Stimulated activated CD4-positive, alpha-beta T cell treated with anti-CD3 and anti-CD28 coated beads, Interleukin-15, amount 100 ng/mL, for 24 hours (primary cell): ENCODE measurements at places on chromosomes 11 and 22.

DNA sequence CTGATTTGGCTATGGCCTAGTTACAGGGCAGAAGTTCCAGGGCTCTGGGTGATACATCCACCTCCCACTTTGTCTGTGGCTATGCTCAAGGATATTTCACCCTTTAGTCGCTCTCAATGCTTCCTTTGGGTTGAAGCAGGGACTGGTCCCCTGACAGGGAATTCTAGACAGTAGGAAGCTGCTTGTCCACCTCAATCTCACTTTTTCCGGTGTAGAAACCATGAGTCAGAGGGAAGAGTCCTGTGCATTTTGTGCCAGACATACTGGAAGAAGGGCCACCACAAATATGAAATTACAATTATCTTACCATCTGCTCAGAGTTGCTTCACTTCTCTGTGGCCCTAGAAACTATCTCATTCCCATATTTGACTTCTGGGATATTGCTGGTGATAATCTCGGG lies 413.7 kb upstream of the FAT3 start:
- DNase-seq: no peak

DNA sequence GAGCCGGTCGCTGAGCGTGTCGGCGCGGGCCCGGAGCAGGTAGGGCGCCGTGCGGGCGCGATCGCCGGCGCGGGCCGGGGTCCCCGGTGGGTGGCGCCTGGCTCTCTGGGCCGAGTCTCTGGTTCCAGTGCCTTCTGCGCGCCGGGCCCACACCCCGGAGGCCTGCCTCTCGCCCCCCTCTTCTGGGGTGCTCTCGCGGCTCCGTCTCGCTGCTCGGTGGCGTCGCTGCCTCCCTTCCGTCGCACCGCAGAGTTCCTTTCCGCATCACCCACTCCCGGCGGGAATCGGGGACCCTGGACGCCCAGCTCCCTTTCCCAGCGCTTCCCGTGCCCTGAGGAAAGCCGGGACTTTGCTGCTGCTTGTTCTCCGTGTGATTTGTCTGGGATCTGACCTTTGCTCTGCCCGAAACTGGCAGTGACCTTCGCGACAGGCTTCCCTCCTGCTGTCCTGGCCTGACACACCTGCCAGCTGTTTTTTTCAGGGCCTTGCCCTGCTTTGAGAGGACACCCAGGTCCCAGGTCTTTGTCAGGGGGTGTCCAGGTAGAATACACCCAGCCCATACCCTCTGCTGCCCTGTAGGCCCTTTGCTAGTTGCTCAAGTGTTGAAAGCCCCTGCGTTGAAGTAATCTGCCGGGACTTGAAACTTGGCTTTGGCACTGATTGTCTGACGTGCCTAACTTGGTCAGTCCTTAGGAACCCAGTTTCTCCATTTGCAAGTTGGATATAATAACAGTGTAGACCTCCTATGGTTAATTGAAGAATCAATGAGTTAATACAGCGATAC lies 711 bp downstream of the FDX1 start:
- no peak for DNase-seq

GRCh38 chr22:50581031-50581949 lies 1.4 kb downstream of the CHKB start:
- DNase-seq: no peak

GRCh38 chr11:14499178-14499559 lies 442 bp downstream of the COPB1 start:
- peak; percentile 58 for DNase-seq

DNA sequence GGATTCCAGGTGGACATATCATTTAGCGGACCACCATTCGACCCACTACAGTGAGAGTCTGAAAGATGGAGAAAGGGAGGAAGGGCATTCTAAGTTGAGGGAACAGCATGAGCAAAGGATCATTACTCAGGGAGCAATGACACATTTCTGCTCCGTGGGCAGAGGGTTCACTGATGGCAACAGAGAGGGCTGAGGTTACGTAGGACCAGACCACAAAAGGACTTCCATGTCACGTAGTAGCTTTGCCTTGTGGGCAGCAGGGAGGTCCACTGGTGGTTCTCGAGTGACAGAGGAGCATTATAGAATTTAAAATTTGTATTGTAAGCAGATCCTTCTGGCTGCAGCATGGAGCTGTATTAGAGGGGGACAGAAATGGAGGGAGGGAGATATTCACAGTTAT lies 109.7 kb upstream of the NAV2 start:
- no peak for DNase-seq

DNA sequence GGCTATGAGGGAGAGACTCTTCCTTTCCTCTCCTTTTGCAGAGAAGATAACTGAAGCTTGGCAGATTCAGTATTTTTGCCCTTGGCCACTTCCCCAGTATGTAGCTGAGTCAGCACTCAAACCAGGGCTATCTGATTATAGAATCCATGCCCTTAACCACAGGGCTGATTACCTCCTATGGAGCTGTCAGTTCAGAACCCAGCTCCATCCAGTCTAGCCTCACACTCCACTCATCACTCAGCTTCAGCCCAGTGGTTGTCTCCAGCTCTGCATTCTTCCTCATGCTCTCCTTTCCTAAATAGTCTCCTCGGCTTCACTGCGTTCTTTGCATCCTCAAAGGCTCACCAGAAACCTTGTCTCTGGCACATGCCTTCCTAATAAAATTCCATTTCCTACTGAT lies 151.6 kb upstream of the BLID start:
- DNase-seq: no peak

DNA sequence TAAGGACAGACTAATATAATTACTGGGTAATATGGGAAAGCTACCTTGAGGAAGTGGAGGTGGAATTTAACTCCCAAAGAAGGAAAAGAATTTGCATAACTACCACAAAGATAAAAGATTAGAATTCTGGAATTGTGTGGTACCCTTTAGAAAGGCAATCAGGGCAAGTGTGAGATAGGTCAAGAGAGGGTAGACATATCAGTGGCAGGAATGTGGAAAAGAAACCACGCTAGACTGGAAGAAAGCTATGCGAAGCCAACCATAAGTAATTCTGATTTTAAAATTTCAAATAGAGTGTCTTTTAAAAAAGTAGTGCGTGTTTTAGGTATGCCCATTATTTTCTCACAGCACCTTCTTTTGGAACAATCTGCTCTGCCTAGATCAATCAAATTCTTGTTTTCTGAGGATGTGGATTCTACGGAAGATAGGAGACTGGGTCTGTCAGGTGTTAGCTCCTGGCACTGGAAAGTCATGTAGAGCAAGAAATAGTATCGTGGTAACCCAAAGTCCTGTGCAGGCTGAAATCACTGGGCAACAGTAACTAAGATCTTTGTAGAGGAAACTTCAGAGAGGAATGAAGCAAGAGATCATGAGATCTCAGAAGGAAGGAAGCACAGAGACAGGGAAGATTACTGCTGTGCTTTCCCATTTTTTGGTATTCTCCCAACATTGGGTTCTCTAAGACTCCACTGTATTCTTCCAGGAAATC lies 111.3 kb upstream of the MTMR2 start:
- no peak for DNase-seq

- DNase-seq: no peak
Observed at GRCh38 chr11:133234883-133235282, 297.4 kb downstream of the OPCML start.

DNA sequence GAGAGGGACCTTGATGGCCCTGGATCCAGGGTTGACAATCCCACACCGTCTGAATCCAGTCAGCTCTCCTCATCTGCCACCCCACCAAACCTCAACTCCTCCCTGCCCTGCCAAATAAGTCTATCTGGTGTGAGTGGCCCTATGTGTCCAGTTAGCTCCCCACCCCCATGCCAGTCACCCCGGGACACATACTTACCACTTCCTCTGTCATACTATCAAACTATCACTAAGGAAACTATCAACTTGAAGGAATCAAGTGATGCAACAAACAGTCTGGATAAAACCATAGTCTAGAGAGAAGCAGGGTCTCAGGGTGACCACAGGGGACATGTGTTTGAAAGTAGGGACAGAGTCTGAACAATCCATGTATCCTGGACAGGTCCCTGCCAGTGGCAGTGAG lies 13.2 kb upstream of the CSF2RB start:
- DNase-seq: no peak

DNA sequence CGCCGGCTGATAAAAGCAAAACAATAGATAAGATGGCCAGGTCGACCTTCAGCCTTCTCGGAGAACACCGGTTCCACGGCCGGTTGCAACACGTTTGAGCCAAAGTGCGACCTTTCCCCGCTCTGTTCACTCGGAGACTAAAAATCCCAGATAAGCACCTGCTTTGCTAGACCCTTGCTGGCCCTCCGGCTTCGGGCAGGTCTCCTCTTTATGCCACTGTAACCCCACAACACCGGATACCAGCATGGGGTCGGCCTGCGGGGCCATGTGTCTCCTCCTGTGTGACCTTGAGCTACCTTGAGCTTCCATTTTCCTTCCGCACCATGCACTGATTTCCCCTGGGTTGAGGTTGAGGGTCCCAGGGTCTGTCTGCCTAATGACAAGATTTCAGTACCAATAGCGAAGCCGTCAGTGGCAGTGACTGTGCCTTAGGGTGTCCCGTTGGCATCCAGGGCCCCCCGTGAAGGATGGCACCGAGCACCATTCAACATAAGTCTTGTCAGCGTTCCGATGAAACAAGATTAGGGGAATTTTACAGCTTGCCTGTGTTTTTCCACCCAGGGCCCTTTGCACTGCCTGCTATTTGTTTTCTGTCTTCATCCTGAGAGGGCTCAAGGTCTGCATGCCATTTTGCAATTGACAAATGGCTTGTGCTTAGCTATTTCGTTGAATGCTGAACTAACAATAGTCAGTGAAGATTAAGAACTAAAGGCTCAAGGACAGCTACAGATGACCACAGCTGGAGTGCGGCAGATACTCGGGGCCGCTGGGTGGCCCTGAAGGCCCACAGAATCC lies 118.6 kb downstream of the KCNQ1 start:
- DNase-seq: no peak

DNA sequence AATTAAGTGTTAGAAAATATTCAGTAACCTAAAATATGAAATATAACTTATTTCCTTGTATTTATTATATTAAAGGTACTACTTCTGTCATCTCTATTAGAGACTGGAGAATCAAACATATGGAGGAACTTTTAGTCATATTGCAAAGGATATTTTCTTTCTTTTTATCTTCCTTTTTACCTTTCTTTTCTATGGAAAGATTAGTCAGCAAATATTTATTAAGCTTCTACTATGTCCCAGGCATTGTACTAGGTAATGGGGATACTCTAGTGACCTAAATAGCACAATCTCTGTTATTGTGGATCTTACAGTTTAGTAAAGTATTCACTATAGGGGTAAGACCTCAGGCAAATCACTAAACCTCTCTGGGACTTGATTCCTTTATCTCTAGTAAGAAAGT lies 18.3 kb downstream of the SIK2 start:
- no peak for DNase-seq

DNA sequence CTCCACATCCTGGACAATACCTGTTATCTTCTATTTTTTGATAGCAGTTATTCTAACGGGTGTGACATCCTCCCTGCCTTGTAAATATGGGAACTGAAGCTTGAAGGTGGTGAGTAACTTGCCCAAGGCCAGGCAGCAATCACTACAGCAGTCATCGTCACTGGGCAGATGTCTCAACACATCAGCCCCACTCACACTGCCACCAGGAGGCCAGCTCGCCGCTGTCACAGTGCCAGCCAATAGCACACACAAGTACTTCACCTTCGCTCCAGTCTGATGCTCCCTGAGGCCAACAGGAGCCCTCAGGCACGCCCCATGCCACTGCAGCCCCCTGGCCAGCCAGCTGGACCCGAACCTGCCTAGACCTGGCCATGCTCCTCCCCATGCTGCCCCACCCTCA lies 4.9 kb upstream of the TTLL1 start:
- DNase-seq: no peak

DNA sequence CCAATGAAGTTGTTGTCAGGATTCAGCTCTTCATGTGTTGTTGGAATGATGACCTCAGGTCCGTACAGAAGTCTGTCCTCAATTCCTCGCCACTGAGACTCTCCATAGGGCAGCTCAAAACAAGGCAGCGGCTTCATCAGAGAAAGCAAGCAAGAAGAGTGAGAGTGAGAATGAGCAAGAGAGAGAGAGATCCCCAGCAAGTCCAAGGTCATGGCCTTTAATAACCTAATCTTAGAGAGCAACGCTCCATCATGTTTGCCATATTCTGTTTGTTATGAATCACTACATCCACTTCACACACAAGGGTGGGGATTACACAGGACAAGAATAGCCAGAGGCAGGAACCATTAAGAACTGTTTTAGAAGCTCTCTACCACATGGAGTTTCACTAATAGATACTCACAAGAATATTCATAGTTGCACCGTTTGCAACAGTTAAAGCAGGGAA lies 23.3 kb upstream of the MMP7 start:
- no peak for DNase-seq

DNA sequence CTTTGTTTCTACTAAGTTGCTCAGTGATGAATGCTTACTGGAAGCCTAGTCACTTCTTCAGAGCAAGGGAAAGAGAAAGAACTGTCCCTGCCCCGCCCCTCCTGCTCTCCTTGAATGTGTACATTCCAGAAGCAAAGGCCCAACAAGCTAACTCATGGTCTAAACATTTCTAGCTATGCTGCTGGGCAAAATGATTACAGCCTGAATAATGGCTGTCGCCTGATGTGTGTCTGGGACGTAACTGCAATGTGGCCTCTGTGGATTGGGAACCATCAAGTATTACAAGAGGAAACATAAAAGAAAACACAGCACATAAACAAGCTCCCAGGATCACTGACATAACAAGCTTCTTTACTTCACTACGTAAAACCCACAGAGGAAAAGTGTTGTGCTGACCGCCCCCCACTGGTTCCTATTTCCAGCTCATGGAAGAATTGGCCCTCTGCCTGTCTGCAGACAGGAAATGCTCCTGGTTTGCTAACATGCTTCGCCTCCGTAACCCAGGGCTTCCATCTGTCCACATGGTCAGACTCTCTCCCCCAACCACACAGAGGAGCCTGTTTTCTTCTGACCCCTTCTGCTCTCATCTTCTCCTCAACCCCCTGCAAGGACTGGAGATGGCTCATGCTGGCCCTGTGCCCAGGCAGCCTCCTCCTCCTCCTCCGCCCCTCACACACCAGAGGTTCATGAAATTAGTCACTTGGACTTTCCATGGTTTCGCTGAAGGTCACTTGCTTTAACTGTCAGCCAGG lies 187.2 kb downstream of the MAML2 start:
- peak; percentile 84 for DNase-seq

- DNase-seq: no peak
Observed at GRCh38 chr22:24894998-24895397, 51.5 kb downstream of the LHFPL7 start.

DNA sequence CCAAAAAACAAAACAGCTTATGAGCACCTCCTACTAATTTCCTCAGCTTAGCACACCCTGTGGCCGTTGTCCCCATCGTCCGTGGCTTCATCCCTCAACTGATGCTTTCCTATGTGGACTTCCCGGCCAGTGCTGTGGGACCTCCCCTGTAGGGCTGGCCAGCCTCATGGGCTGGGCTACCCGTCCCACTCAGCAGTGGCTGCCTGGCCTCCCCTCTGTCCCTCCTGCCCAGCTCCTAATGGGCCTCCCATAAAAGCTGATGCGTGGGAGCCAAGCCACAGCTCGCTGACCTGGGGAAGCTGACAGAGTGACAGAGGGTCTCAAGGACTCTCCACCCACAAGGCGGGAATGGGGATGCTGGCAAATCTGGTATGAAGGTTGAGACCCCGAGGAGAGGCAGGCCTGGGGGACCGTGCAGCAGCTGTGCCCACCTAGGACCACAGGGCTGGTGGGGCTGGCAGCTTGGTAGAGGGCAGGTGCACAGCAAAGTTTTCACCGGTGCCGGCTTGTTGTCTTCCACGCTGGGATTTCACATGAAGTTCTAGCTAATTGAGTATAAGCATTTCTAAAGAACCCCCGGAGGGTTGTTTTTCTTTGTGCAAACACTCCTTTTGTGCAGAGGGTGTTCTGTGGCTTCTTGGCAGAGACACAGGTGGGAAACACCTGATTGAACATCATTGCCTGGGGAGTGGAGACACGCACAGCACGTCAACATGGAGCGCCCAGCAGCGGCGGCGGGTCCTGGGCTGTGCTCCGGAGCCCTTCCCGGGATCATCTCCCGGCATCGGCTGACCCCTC lies 23.2 kb downstream of the TBX1 start:
- DNase-seq: no peak
